ENCODE measurements at places on chromosomes 4 and X.

DNA sequence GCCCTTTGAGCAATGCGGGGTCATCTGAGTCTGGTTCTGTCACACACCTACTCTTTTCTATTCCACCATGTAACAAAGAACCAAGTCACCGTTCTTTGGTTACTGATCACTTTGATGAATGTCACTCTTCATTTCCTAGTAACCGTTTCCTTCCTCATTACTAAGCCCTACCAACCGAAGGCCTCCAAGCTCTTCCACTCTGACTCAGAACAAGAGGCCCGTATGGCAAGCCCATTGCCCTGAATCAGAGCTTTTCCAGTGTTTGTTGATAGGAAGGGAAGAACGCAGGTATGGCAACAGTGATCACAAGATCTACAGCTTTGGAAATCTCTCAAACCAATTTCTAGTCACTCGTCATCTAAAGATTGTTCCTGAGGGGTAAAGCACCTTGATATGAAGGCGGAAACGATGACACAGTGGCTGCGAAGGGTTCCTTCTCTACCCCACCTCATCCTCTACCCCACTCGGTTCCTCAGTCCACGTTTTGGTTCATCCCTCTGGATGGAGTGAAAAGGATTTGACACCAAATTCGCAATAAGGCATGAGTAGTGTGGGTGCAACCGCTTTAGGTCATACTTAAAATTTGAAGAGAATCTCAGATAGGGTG, 28.0 kb upstream of the CD40LG start:
- peak; percentile 56 for DNase-seq

DNA sequence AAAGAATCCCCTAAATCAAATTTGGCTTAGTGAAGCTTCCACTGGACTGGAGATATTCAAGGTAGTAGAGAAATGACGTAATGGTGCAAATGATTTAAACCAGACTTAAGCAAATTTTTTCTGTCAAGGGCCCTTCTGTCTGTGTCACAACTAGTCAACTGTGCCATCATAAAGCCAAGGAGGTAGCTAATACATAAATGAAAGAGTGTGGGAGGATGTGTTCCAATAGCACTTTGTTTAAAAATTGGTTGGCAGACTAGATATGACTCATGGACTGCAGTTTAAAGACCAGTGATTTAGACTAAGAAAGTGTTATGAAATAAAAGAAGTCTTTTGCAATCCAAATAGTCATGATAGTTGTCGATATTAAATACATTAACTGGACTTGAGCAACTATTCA, 24.3 kb upstream of the TEX13C start:
- no peak for DNase-seq

- DNase-seq: no peak
These were observed 11.2 kb downstream of the SLC25A6 start for GRCh38 chrX:1380672-1381233.

DNA sequence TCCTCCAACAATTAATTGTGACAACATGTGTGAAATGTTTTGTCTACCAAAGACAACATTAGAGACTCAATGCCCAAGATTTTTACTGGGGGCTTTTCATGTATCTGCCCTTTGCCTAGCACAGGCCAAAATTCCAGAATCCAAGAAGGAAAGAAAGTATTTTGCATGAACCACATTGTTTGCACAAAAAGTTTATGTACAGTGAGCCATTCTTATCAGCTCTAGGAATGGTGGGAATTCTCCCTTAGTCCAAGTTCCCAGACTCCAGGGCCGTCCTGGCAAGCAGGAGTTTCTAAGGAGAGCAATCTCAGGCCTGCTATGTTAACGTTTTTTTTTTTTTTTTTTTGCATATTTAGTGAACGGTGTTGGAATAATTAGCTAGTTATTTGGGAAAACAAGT, 21.6 kb downstream of the GPRASP1 start:
- DNase-seq: no peak

GRCh38 chr4:107693132-107693531, 26.9 kb downstream of the PAPSS1 start:
- DNase-seq: no peak

DNA sequence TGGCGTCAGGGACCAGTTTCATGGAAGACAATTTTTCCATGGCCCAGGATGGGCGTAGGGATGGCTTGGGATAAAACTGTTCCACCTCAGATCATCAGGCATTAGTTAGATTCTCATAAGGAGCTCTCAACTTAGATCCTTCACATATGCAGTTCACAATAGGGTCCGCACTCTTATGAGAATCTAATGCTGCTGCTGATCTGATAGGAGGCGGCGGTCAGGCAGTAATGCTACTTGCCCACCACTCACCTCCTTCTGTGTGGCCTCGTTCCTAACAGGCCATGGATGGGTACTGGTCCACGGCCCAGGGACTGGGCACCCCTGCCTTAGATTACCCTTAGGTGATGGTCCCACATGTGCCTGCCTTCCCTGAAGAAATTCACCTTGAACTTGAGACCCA, 28.8 kb upstream of the ENPP6 start:
- DNase-seq: no peak

GRCh38 chr4:70915874-70916559, 13.8 kb downstream of the MOB1B start:
- DNase-seq: no peak

- no peak for DNase-seq
These were observed 150.0 kb downstream of the ANAPC10 start for GRCh38 chr4:144948009-144948408.

GRCh38 chrX:18617407-18617750, 54.5 kb downstream of the RS1 start:
- no peak for DNase-seq

- DNase-seq: no peak
These were observed 108.2 kb upstream of the BMPR1B start for GRCh38 chr4:94649381-94650133.

DNA sequence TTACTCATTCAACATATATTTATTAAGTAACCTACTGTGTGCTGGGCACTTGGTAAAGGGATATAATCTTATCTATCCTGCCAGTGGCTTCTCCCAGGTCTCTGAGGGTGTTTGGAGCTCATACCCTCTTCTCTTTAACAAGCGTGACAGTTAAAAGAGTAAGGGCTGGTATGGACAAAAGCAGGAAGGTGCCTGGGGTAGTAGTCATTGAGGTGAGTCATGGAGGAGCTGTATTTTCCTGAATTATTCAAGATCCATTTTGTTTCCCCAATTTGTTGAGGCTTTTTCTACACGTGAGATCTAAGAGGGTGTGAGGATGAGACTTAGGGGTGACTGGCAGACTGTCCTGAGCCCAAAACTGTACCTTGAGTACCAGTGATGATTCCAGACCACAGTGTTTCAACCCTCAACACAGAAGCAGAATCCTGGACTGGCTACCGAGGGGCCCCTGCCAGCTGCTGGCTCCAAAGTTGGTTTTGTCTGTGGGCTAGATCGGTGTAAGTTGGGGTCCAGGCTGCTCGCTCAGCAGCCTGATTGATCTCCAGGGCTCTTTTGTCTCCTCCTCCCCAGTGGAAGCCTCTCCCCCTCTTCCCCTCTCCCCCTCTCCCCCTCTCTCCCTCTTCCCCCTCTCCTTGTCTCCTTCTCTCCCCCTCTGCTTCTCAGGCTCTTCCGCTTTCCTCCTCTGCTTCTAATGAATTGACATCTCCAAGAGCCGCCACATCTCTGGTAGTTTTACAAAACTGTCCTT, at the start of gene DRP2:
Gene DRP2, plus strand, starts transcription at position 671 of the 748 bp plus-strand sequence. CDS start 11,862 bp downstream, outside the sequence.
- no peak for DNase-seq
